ENCODE measurements at places on chromosomes 4 and X.
A peak's percentile ranks its signal among the peaks of the same experiment; 100 is the strongest.

- no peak for DNase-seq
These were observed 2089.6 kb upstream of the TENM3 start for GRCh38 chr4:180153587-180153986.

DNA sequence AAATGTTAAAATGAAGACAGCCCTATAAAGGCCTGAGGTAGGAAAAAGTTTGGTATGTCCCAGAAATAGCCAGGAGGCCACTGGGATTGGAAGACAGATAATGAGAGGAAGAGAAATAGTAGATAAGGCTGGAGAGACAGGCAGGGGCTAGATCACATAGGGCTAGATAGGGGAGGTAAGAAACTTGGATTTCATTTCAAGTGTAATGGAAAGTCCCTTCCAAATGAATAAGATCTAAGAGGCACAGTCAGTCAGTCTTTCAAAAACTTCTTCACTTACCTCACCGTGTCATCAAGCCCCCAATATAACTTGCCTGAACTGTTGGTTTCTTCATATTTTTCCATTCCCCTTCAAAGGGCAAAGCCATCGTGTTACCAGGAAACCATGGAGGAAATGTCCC lies 121.8 kb downstream of the SPCS3 start:
- DNase-seq = no peak

DNA sequence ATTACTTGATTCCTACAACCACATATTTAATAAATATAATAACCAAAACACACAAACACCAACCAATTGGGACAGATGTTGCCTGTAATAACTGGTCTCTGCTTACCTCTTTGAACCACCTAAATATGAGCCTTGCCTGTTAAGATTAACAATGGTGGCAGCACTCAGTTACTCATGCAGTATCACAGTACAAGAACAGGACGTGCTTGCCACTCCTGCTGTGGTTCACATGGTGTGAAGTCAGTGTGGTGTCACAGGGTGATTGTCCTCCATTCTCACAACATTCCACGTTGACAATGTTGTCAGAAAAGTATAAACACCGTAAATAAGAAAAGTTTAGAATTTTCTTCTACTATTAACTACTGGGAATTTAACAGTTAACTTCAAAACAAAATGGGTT lies 365.0 kb downstream of the PPP3CA start:
- no peak for DNase-seq

- no peak for DNase-seq
These were observed 173.6 kb upstream of the SFRP2 start for GRCh38 chr4:153962311-153963039.

- DNase-seq = no peak
These were observed 181.1 kb upstream of the PABPC4L start for GRCh38 chr4:134382478-134383227.

DNA sequence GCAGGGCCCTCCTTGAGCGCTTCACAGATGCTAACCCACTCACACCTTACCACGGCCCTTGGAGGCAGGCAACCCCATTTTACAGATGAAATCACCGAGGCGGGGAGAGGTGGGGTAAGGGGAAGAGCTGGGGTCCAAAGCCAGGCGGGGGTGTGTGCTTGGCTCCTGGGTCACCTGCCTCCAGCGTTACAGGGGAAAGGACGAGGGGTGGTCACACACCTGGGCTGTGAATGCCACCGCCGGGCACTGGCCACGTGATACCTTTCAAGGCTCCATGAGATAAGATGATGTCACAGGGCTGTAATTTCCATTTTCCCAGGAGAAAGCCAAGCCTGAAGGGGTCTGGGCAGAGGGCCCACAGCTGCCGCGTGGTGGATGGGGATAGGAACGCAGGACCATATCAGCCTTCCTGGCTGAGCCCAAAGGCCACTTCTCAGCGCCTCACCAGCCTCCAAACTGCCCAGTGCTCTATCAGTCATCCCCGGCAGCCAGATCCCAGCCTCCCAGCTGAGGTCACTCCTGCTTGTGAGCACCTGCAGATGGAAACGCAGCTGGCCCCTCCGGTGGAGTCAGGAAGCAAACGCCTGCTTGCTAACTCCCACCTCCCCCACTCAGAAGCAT lies 62.4 kb upstream of the CRMP1 start:
- peak; percentile 99 for DNase-seq

DNA sequence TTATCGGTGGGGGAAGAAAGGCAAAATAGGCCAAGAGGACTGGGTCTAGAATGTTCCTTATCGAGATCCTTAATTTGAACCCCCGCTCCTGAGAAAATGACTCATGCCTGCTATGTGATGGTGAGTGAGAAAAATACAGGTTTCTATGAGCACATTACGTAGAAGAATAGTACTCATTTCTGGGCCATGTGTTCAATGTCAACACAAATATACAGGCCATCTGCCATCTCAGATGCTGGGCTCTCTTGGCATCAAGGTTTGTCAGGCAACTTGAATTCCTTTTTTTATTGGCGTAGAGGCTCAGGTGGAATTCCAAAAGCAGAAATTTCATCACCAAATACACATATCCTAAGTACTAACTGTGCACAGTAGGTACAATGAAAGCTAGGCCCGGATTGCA lies 81.4 kb upstream of the TRIM2 start:
- peak; percentile 49 for DNase-seq

DNA sequence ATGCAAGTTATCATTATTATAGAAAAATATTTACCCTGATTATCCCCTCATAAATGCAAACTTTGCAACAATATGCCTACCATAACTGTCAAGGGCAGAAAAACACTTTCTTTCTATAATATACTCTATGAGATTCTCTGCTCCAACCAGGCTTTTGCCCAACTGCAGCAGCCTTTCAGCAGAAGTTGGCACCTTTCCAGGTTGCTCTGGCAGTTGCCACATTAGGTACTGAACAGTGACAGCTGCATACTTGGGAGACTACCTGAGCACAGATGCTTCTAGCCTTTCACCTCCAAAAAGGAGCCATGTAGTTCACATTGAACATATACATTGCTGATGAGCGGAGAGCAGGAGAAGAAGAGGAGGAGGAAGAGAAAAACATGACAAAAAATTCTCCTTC lies 69.5 kb upstream of the BRWD3 start:
- peak; percentile 64 for DNase-seq

DNA sequence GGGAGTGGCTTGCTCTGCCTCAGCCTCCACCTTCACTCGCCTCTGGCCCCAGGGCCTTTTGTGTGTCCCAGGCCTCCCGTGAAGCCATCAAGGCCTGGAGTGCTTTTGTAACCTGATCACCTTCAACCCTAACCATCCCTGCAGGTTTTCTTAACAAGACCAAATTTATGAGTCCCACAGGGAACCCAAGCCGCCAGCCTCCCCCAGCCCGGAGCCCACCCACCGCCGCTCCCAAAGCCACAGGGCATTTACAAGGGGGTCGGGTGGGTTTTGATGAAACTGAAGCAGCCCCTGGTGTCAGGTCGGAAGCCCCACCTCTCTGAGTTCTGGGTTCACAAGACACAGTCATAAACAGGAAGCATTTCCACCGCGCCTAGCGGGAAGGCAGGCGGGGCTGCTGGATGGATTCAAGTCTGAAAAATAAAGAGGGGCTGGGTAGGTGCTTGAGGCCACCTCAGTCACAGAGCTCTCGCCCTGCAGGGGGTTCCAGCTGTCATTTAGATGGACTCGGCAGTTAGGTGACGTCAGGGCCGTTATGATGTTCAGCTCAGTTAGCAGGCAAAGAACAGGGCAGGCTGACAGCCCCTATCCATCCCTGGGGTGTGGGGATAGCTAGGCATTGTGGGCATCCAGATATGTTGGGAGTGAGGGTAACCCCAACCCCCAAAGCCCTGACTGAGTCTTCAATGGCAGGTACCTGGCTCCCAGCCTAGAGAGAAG lies 128.5 kb downstream of the BCOR start:
- DNase-seq = peak; percentile 83

DNA sequence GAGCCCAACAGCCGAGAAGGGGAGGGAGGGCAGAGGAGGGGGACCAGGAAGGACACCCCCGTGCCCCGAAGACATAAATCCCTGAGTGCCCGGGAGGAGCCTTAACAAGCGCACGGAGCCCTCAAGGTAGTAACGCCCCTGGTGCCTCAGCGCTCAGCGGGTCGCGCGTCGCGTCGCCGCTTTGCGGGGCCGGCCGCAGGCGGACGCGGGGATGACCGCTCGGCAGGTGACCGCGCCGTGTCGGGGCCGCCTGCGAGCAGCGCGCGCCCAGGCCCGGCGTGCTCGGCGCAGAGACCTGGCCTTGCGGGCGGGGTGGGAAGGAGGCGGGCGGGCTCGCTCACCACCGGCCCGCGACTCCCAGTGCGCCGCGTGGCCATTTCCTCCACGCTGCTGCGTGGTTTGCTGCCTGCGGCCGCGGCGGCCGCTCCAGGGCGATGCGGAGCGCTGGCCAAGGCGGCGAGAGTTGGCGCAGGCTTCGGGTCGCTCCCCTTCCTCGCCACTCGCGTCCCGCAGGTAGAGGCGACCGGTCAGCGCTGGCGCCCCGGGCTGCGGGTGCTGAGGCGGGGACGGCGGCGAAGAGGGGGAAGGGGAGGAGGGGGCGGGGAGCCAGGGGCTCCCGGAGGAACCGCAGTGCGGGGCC lies 632 bp downstream of the CCSER1 start:
- DNase-seq = peak; percentile 83

GRCh38 chrX:125507119-125507518 lies 187.4 kb downstream of the TEX13C start:
- no peak for DNase-seq

- no peak for DNase-seq
These were observed 4.6 kb downstream of the NAT8L start for GRCh38 chr4:2063557-2064275.

DNA sequence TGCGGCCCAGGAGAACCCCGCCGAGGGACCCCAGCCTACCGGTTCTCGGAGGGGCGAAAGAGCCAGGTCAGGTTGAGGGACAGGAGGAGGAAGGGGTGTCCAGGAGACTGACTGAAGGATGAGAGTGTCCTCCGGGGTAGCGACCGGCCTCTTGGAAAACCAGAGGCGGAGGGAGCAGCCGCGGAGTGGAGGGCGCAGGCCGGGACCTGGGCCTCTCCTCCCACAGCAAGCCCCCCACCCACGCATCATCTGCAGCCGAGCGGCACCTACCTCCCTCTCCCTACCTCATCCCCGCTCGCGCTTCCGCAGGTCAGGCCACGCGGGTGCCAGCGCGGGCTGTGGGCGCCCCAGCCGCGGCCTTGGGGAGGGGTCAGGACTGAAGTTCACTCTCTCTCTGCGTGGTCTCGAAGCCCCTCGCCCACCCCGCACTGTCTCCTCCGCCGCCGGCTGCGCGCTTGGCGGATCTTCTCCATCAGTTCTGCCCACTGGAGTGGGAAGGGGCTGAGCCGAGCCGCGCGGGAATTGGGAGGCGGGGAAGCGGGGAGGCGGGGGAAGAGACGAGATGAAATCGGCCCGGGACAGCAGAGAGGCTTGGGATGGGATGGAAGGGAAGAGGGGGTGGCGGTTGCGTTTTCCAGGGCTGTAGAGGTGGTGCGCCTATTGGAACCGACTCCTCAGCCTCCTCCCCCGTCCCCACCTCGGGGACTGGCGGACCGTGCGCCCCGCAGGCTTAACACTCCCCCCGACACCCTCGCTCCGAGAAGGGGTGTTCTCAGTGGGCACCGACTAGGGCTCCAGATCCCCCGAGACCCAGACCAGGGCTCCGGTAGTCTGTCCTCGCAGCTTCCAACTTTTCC lies 1.8 kb downstream of the NLGN4X start:
- no peak for DNase-seq

DNA sequence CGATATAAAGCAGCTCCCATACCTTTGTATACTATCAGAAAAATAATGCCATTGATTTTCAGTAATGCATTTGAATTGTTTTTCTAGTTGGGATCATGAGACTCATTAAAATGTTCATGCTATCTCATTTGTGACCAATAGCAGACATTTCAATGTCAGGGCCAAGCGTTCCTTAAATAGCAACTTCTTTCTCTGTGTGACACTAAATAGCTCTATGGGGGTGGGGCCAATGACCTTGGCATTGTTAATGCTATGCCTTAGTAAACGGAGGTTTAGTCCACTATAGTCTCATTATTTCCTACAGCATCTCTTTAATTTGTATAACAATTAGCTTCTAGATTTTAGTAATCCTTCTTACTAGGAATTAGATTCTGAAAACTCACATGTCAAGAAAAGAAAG lies 48.6 kb upstream of the ARHGAP24 start:
- no peak for DNase-seq

GRCh38 chr4:54609310-54609709 lies 48.4 kb upstream of the KIT start:
- DNase-seq = no peak

DNA sequence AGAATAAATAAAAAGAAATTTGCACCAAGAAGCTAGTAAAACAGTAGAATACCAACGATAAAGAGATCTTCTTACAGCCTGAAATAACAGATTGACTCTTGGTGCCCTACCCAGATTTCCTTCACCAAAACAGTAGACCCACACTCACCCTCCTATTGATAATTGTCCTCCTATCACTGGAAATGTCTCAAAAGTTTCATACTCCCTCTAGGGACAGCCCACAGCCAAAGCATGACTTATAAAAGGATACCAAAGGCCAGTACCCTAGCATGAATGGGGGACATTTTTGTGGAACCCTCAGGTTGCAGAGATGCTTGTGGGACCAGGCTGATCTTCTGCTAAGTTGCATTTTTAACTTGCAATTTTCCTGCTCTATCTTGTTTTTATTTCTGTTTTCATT lies 104.1 kb downstream of the INPP4B start:
- peak; percentile 8 for DNase-seq

DNA sequence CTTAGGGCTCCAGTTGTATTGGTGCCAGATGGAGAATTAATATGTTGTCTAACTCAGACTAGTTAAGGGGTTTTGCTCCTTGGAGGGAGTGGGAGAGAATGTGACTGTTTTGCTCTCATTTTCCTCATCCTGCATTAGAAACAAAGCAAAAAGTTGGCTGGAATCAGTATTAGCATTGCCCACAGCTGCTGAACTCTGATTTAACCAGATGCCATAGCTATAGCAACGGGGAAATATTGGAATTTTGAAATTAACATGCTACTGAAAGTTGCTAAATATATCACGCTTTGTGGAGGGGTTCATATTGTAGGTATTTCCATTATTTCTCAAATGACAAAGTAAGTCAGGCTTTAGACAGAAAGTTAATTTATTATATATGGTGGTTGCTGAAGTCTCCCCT lies 66.7 kb upstream of the EOLA2 start:
- no peak for DNase-seq

- no peak for DNase-seq
These were observed 97.8 kb upstream of the USP9X start for GRCh38 chrX:40987413-40987812.

GRCh38 chr4:113436360-113436759 lies 325.2 kb downstream of the CAMK2D start:
- DNase-seq = no peak

- DNase-seq = no peak
These were observed 570.9 kb upstream of the ZFP42 start for GRCh38 chr4:187424636-187425035.

- peak; percentile 81 for DNase-seq
These were observed 405.2 kb downstream of the FAT4 start for GRCh38 chr4:125719987-125720386.

GRCh38 chr4:16991450-16991849 lies 93.0 kb upstream of the LDB2 start:
- DNase-seq = no peak

DNA sequence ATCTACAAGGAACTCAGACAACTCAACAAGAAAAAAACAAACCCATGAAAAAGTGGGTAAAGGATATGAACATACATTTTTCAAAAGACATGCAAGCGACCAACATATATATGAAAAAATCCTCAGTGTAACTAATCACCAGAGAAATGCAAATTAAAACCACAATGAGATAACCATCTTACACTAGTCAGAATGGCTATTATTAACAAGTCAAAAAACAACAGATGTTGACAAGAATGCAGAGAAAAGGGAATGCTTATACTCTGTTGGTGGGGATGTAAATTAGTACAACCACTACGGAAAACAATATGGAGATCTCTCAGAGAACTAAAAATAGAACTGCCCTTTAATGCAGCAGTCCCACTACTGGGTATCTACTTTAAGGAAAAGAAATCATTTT lies 12.1 kb downstream of the NIPAL1 start:
- no peak for DNase-seq
